ENCODE measurements at places on chromosomes 1 and 21.
A peak's percentile ranks its signal among the peaks of the same experiment; 100 is the strongest.

GRCh38 chr1:19640363-19641316 lies 3.5 kb upstream of the NBL1 start:
- DNase-seq = no peak

- no peak for DNase-seq
Observed at GRCh38 chr1:18398791-18399530, 81.8 kb upstream of the KLHDC7A start.

DNA sequence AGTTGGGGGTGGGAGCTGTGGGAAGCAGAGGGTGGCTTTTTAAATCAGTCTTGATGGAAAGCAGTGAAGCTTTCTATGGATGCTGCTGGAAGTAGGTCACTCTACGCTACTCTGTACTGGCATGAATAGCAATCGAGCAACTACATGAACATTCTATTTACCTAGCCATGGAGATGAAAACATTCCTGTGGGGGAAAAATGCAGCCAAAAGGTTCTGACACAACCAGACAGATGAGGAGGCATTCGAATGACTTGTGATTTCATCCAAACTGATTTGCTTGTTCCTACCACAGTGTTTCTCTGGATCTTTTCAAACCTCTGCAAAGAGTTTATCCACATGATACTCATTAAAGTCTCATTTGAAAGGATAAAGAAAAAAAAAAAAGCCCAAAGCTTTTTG lies 95.0 kb downstream of the ASTN1 start:
- no peak for DNase-seq

DNA sequence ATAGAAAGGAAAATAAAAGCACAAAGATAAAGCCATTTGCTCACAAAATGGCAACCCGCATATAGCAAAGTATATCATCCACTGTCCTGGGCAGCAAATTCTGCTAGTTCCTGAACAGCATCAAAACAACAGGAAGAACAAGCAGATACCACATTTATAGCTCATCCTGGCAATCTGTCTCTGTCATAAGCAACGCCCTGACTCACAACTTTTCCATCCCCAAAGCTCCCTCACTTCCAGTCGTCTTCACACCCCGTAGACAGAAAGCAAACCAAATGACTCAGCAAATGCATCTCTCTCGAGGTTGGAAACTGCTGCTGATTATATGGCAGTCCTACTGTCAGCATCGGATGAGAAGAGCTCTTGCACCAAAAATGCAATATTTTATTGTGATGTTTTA lies 65.8 kb downstream of the AK5 start:
- no peak for DNase-seq

GRCh38 chr1:171279234-171279633 lies 30.9 kb downstream of the FMO1 start:
- no peak for DNase-seq

DNA sequence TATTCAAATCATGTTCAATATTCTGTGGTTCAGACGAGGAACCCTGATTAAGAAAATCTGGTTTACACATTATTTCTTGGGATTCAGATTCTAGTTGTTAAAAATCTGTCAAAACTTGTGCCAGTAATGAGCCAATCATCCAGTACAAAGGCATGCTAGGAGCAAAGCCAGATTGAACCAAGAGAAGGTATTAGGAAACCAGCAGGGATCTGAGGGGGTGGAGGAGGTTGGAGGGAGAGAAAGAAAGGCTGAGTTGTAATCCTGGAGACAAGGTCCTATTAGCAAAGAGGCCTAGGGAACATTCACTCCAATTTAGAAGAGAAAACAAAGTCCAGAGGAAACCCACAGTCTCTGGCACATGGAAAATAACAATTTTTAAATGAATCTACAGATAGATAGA lies 352.9 kb downstream of the LTN1 start:
- DNase-seq = no peak

- peak; percentile 64 for DNase-seq
Observed at GRCh38 chr1:33902486-33903209, 38.8 kb downstream of the HMGB4 start.

- DNase-seq = no peak
Observed at GRCh38 chr21:37863842-37864241, 52.4 kb downstream of the KCNJ6 start.

GRCh38 chr1:234400773-234401172 lies 27.5 kb downstream of the COA6 start:
- DNase-seq = peak; percentile 32

GRCh38 chr21:36551321-36551720 lies 71.4 kb upstream of the CLDN14 start:
- DNase-seq = no peak

GRCh38 chr1:168146160-168146539 lies 9.4 kb upstream of the GPR161 start:
- no peak for DNase-seq

GRCh38 chr1:92461364-92462097 lies 25.2 kb downstream of the GFI1 start:
- DNase-seq = no peak

- no peak for DNase-seq
Observed at GRCh38 chr1:200206340-200206739, 178.8 kb downstream of the NR5A2 start.

- DNase-seq = no peak
Observed at GRCh38 chr1:147913362-147913942, 10.9 kb downstream of the GJA8 start.

GRCh38 chr1:51516649-51517158 lies 2.4 kb downstream of the EPS15 start:
- DNase-seq = no peak

GRCh38 chr21:40658311-40658710 lies 188.6 kb downstream of the DSCAM start:
- DNase-seq = no peak

- DNase-seq = no peak
Observed at GRCh38 chr1:103363008-103363365, 162.5 kb upstream of the RNPC3 start.

DNA sequence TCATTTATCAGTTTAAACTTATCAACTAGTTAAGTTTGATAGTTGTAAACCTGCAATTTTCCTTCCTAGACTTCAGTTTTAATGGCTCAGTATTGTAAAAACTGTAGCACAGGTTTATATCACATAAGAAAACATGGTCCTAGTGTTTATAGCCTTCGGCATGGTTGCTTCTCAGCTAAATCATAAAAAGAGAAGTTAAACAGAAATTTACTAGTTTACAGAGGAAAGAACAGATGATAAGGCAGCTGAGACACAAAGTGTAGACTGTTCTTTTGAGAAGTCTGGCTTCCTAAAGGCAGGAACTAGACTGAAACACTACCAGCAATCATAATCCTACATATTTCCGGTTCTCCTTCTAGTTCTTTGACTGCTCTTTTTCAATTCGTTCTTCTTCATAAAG lies 39.8 kb downstream of the WNT2B start:
- DNase-seq = no peak

DNA sequence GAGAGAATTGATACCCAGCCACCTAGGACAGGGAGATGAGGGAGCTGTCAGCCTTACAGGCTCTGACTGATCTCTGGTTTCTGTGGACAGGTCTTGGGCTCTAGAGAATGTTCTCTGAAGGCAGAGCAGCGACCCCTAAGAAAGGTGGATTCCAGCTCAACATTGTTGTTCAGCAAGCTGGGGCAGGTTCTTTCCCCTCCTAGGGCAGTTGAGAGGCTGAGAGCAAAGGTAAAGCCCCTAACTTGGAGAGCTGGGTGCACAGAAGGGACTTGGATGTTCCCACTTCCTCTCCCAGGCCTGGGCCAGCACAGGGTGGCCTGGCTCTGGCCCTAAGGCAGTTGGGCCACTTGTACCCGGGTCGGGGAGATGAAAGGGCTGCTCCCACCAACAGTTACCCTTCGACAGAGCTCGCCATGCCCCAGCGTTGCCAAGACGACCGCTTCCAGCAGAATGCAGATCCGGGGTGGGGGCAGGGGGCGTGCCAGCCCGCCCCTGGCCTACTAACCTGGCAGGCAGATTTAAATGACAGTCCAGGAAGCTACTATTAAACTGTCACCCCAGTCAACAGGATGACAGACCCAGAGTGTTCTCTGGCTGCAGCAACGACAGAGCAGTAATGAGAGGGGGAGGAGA lies 31.6 kb downstream of the LRP8 start:
- DNase-seq = no peak

GRCh38 chr1:233520261-233521191 lies 93.4 kb upstream of the KCNK1 start:
- no peak for DNase-seq

GRCh38 chr1:18817795-18818435 lies 41.5 kb downstream of the TAS1R2 start:
- DNase-seq = no peak

- DNase-seq = no peak
Observed at GRCh38 chr1:226599636-226600238, 51.2 kb downstream of the STUM start.

- no peak for DNase-seq
Observed at GRCh38 chr1:235720544-235720943, 71.0 kb upstream of the GNG4 start.

GRCh38 chr1:248825573-248825908 lies 174 bp downstream of the SH3BP5L start:
- no peak for DNase-seq

DNA sequence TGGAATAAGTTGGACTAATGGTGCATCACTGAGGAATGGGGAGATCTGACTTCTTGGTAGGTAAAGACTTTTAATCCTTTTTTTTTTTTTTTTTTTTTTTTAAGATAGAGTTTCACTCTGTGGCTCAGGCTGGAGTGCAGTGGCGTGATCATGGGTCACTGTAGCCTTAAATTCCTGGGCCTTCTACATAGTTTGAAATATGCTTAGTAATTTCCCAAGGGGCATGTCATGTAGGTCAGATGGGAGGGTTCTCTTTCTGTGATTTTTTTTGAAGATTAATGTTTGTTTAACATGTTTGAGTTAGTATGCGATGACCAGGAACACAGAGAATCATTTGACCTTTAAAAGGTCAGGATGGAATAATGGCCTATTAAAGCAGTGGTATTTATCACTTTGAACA lies 129.1 kb downstream of the S1PR1 start:
- no peak for DNase-seq

GRCh38 chr1:222896630-222897526 lies 82.0 kb downstream of the DISP1 start:
- DNase-seq = no peak

- no peak for DNase-seq
Observed at GRCh38 chr1:101996825-101997465, at the start of gene OLFM3. Gene OLFM3 (minus strand): TSS chr1:101996926.

GRCh38 chr1:87887100-87887499 lies 558.4 kb downstream of the LMO4 start:
- DNase-seq = no peak

DNA sequence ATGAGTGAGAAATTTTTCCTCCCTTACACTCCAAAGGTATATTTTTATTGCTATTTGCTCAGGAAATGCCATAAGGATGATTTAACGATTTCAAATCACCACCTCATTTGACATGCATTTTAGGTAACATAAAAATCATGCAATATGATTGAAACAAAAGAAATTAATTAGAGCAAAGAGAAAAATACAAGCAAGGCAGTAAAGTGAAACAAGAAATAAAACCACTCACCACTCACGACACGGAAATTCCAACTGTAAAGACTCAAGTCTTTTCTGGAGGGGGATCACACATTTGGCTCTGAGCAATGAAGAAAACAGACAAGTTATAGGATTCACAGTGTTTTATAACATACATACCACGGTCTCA lies 86.8 kb upstream of the ARHGAP29 start:
- no peak for DNase-seq

GRCh38 chr1:245707941-245708340 lies 553.2 kb downstream of the KIF26B start:
- DNase-seq = no peak

DNA sequence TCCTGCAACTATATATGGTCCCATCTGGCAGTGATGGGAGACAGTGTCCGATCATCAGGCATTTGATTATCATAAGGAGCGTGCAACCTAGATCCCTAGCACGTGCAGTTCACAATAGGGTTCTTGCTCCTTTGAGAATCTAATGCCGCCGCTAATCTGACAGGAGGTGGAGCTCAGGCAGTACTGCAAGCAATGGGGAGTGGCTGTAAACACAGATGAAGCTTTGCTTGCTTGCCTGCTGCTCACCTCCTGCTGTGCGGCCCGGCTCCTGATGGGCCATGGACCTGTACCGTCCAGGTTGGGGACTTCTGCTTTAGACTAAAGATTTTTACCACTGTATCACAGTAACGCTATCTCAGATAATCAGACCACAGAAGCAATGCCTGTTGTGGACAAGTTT lies 63.8 kb downstream of the TGFB2 start:
- DNase-seq = no peak

DNA sequence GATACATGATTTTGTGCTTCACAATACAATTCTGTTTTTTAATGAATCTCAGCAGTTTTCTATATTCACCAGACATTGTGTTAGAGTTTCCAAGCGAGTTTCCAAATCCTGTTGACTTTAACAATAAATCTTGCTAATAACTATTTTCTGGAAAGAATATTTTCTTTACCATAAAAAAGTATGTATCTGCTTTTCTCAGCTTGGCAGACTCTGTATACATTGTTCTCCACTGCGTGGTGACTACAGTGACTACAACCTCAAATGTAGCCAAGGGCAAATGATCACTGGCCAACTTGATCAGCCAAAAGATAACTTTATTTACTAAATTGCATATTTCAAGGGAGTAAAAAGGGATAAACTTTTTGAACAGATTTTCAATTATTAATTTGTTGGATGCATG lies 325.9 kb upstream of the ADAMTS5 start:
- no peak for DNase-seq

GRCh38 chr1:28102189-28102588 lies 13.8 kb upstream of the EYA3 start:
- DNase-seq = no peak

- DNase-seq = no peak
Observed at GRCh38 chr21:42570362-42570761, 56.7 kb downstream of the SLC37A1 start.

DNA sequence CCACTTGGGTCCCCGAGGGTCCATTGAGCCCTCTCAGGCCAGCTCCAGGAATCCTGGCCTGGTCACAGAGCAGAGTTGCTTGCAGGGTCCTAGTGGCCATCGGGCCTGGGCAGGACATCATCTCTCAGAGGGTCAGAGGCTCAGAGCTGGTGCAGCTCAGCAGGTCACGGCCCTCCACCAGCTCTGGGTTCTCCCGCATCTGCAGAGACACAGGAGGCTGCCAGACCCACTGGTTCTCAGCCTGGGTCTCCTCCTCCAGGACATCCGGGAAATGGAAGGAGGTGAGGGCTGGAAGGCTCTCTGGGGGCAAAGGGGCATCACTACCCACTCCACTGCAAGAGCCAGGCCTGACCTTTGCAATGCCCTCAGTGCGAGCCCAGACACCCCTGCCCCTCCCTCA lies 6.5 kb downstream of the TMEM54 start:
- DNase-seq = no peak

DNA sequence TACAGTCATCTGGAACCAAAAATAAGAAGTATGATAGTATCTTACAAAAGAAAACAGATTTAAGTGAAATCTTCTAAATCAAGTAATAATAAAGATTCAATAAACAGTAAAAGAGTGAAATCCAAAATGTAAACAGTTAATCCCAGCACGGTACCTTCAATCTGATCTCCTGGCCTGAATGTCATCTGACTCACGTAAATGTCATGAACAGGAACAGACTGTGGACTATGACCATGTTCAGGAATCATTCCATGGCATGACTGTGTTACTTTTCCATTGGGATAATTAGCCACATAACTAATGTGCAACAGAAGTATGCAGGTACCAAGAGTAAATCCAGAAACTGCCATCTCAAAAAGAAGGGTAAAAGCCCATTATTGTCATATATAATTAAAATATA lies 18.0 kb downstream of the FRRS1 start:
- no peak for DNase-seq

- DNase-seq = no peak
Observed at GRCh38 chr1:69320757-69321211, 246.9 kb upstream of the LRRC7 start.
